NCI-H1092 (cell line): ENCODE measurements at places on chromosomes 5 and 9.

DNA sequence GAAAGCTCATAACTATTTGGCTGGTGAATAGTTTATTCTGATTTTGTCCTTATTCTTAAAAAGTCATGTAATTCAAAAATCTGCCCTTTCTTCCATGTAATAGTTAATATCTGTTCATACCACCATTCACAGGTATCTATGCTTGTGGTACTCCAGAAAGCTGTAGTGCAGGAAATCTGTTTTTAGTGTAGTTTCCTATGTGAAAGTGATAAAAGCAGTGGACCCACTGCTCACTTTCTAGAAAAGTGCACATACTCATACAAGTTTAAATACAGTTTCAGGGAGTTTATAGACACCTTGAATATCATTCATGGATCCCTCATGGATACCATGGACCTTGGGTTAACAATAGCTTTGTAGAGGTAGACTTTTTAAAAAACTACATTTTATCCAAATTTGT is 20.2 kb downstream of the PBX3 start:
- no peak for DNase-seq

GRCh38 chr5:63919763-63920478 is 42.3 kb downstream of the HTR1A start:
- DNase-seq: no peak

- DNase-seq: no peak
Measured at GRCh38 chr9:91407580-91408318, 15.9 kb downstream of the NFIL3 start.

- DNase-seq: no peak
Measured at GRCh38 chr5:36371366-36371765, 69.7 kb upstream of the RANBP3L start.

DNA sequence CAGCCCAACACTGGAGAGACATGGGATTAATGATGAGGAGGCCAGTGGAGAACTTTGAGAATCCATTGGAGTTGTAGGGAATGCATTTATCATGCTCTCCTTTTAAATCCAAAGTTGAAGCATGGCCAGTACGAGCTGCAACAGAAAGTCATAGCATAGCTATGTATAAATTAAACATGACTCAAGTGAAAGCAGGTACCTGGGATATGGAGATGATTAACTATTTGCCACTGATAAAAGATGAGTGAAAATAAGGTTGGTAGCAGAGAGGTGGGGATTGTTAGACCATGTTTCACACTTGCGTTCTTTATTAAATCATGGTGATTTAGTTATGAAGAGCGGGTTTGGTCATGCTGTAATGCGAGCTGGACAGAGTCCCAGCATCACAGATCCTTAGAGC is 189.6 kb downstream of the ARHGEF28 start:
- DNase-seq: no peak

GRCh38 chr5:95995962-95996489 is 34.4 kb upstream of the ELL2 start:
- DNase-seq: no peak

DNA sequence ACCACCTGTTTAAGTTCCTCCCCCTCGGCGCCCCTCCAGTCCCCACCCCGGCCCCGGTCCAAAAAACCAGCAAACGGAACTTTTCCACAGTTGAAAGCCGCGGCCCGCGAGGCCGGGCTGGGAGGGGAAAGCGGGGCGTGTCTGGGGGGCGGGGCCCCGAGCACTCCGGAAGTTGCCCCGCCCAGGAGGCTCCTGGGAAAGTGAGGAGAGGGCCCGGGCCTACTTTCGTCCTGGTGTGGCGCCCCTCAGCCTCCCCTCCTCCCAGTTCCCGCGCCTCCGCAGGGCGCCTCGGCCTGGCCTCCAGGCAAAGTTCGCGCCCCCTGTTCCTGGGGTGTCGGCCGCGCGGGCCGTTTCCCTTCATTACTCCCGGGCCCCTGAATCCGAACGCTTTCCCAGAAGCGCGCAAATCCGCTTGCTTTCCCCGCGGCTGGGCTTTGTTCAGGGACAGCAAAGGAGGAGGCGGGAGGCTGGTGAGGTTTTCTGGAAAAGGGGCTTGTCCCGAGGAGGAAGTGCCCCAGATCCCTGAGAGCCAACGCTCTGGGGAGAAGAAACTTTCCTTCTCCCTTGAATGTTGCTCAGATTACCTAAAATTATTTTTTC is 4.5 kb upstream of the DMRT3 start:
- DNase-seq: no peak

DNA sequence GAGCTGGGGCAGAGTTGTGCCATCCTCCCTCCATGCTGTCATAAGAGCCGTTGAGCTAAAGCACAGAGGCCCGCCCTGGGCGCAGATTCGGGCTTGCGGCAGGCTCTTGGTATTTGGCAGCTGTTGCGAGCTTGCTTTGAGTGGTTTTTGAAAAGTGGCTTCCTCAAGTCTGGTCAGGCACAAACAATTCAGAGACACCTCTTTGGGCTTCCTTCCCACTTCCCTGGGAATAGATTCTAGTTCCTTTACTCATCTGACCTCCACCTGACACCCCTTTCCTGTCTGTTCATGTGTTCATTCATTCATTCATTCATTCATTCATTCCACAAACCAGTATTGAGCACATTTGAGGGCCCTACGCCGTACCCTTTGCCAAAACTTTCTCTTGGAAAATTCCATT is 27.4 kb downstream of the NCS1 start:
- no peak for DNase-seq

DNA sequence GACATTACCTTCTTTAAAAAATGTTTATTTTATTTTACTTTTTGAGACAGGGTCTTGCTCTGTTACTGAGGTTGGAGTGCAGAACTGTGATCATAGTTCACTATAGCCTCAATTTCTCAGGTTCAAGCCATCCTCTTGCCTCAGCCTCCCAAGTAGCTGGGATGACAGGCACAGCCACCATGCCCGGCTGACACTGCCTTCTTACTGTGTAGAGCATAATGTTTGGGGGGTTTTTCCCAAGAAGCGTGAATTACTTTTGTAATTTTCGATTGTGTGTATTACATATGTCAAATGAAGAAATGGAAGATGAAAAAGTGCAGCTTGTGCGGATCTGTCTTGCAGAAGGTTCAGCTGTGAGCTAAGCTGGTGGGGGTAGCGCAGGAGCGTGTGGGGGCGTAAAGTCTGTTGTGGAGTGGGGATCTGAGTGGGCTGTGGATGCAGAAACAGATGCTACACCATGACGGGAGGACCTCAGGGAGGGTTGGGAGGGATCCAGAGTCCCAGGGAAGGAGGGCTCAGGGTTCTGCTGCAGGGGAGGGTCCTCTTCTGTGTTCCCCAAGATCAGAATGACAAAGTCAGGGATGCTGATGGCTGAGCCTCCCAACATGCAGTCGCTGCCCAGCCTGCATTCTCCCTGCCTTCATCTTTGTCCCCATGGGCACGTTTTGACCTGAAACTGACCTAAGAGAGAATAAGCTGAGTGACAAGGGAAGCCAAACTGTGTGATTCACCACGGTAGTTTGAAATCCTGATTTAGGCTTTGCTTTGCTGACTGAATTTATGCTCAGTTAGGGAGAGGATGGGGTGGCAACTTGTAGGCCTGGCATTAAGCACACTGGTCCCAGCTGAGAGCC is 6.8 kb upstream of the ANKRD33B start:
- DNase-seq: no peak

- no peak for DNase-seq
Measured at GRCh38 chr5:83370957-83371356, 100.6 kb upstream of the VCAN start.
